ENCODE measurements at places on chromosomes 2 and 18.

DNA sequence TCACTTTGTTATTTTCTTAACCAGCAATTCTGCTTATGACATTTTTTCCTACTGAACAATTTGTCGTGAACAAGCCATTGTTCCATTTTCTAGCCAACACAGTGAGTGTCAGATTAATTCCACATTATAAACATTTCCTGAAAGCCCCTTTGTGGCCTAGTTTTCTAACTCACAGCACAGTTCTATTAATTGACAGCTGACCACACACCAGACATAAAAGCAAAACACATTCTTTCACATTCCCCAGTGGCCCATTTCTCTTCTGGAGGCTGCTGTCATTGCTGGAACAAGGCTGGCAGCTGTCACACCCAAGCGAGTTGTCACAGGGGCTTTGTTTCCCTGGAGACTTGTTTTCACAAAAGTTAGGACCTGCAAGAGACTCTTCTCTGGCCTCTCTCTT is 50.7 kb downstream of the RNF152 start:
- no peak for DNase-seq

DNA sequence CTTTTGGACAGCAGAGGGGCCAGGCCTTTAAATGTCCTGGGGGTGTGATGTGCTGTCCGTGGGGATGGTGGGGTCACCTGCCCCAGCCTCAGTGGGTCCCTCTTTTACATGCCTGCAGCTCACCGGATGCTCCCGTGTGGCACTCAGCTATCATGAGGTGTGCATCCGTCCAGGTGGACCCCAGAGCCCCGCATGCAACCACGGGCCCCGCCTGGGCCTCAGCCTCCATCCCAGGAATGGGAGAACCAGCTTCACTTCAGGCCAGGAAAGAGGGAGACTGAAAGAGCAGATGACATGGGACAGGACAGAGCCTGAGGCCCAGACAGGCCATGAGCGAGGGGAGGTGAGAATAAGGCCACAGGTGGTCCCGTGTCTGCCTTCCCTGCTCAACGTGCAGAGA is 37.5 kb downstream of the RAMP1 start:
- DNase-seq: no peak

DNA sequence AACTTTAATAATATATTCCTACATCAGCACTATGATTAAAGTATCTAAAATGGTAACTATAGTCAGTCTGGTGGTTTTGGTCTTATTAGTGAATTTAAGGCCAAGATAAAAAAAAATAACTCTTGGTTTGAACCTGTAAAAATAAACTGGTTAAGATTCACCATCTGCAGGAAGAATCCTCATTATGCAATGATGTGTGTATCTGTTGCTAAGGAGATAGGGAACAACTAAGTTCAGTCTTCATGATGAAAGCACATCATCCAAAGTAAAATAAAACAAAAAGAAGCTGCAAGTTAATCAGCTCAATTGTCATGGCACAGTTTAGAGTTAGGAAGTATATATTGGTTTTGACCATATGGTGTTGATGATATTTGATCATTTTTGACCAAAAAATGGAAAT is 466.0 kb downstream of the NYAP2 start:
- DNase-seq: no peak

GRCh38 chr2:44546459-44547127 is 184.8 kb downstream of the CAMKMT start:
- no peak for DNase-seq

GRCh38 chr2:143468341-143468888 is 339.2 kb downstream of the ARHGAP15 start:
- no peak for DNase-seq

DNA sequence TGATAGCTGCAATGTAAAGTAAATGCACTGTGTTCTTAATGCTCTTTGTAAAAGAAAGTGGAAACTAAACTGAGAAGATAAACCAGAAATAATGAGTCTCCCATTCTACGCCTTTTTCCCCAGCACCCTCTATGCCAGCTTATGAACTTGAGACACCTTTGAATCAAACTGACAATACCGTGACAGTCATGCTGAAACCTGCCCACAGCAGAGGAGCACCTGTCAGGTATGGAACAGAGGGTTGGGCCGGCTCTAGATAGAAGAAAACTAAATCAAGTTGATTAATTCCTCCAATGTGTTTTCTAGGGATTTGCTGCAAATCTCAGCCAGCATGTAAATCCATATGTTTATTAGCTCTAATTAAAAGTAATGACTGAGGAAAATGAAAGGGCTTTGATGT is 520.6 kb upstream of the RAB12 start:
- no peak for DNase-seq

GRCh38 chr2:175793648-175794047 is 208.4 kb downstream of the LNPK start:
- no peak for DNase-seq

DNA sequence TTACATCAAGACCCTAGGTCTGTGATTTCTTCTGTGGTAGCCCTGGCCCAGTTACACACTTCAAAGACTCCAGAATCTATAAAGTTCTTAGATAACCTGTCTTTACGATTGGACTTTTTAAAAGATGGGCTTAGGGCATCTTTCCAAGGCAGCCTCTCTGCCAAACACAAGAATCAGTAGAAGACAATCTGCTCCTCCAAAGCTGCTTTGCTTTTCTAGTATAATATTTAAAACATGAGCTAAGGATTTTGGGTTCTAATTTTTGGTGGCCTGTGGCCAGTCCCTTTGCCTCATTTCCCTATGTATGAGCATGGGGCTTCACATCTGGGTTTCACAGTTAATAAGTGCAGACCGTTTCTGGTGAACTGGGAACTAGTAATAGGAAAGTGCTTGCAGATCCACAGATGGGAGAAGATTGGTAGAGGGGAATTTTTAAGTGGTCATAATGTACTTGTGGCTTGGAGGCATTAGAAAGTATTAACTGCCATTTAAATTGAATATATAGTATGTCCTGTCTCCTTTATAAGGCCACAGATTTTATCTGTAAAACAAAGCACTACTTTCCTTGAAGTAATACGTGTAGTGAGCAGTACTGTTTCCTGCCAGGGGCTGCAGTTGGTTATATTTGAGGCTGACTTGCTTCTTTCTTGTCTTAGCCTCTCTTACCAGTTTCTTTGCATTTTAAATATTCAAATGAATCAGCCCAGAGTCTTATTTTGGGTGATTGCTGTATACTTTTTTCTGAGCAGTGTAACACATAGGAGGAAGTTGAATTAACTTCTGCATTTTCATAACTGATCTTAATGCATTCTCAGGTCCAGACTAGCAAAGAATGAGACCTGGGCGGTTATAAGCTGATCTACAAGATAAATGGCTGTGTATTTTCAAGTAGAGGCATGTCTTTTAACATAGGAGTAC is 1.5 kb downstream of the ARPC2 start:
- DNase-seq: peak; percentile 78

DNA sequence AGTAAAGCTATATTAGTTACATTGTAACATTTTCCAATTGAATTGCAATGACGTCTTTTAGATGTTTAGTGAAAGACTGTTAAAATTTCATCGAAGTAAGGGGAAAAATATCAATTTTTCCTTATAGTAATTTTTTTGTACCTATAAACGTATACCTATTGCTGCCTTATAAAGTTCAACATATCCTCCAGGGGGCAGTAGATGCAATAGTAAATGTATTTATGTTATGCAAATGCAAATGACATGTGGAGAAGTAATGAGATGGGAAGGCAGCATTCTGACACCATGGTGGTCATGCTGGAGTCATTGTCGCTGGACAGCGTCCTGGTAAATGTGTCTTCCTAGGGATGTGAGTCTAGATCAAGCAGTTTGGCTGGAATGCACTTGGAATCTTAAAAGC is 38.7 kb downstream of the MSTN start:
- peak; percentile 71 for DNase-seq

DNA sequence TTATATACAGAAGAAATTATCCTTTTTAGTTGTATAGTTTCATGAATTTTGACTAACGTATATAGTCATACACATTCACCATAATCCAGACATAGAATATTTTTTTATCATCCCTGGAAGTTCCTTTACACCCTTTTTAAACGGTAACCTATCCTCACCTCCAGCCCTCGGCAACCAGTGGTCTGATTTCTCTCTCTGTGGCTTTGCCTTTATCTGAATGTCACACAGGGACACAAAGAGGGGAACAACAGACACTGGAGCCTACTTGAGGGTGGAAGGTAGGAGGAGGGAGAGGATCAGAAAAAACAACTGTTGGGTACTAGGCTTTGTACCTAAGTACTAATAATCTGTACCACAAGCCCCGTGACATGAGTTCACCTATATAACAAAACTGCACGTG is 191.9 kb downstream of the MC4R start:
- DNase-seq: no peak

GRCh38 chr2:65880436-65880835 is 448.0 kb upstream of the SPRED2 start:
- no peak for DNase-seq

DNA sequence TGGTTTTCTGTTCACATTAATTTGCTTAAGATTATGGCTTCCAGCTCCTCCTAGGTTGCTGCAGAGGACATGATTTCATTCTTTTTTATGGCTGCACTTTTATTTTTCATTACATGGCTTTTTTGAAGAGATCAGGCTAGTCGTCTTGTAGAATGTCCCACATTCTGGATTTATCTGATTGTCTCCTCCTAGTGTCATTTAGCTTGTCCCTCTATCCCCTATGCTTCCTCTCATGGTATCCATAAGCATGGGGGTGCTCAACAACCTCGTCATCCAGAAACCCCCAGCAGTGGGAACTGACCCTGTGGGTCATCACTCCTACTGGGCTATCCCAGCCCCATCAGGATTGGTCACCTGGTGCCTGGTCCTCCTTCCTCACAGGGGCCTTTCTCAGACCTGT is 49.6 kb downstream of the SERTAD2 start:
- no peak for DNase-seq

GRCh38 chr2:232480201-232481190 is 7.1 kb downstream of the ECEL1 start:
- DNase-seq: no peak

DNA sequence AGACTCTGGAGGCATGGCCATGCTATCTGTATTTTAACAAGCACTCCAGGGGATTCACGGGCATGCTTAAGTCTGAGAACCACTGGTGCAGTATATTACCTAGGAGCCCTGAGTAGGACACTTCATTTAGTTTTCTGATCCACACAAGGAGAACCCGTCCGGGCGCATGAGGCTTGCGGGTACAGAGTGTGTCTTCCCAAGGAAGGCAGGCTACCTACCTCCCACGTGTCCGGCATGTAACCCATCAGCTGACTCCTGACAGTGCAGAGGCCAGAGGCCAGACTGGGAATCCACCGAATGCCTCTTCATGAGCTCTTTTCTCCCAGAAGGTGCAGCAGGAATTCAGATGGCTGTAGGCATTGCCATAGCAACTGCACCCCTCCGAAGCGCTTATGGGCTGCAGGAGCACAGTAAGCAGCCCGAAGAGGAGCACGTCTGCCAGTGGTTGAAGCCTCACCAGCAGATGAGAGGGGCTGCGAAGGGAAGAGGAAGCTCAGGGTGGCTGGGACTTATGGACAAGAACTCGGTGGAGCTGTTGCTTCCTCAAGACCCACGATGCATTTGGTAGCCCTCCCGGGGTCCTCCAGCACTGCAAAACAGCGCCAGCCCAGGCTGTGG is 33.8 kb upstream of the DNMT3A start:
- no peak for DNase-seq

DNA sequence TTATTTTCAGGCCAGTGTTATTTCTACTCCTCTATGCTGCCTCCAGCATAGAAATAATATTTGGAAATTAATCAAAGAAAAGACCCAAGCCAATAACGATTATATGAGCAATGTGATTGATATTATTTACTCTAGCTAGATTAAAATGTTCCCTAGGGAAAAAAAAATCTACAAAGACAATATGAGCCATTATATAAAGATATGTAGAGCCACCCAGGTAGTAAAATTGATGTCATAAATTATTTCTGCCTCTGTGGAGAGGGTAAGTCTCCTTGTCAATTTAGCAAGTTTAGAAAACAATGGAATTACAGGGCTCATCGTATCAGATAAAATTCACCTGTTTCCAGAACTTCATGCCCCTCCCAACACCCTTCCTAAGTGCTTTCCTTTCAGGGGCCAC is 202.9 kb downstream of the RDH14 start:
- no peak for DNase-seq

GRCh38 chr2:61995065-61995464 is 89.6 kb downstream of the COMMD1 start:
- peak; percentile 19 for DNase-seq

- DNase-seq: no peak
These were observed 19.5 kb downstream of the RALBP1 start for GRCh38 chr18:9494778-9495331.

DNA sequence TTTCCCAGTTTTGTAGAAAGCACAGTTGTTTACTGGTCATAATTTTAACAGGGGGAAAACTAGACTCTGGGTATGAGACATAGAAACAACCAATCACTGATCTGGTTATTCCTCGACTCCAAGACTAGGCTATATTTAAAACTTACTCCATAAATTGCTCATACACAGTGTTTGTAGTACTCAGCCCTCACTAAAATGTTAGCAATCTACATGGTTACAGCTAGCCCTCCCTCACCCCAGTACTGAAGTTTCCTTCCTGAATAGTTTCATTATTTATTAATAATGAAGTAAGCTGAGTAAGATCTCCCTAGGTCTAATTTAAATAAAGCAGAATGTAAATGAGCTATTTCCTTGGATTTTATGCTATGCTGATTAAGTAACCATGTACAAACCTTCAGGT is 275.1 kb downstream of the CDH20 start:
- DNase-seq: no peak

GRCh38 chr2:10001586-10001985 is 41.8 kb upstream of the KLF11 start:
- DNase-seq: no peak

DNA sequence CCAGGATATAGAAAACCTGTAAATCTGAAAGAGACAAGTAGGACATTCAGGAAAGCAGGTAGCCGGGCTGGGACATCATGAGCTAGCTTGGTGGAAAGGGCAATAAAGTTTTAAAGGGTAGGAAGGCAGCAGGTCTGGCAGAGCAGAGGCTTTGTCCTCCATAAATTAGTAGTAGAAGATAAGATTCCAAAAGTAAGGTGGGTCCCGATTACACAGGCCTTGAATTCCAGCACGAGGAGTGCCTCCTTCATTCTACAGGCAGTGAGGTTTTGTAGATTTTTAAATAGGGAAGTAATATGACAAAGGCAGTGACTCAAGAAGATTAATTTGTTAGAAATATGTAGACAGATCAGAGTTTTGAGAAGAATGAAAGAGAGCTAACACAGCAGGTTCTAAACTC is 160.7 kb downstream of the DTNB start:
- peak; percentile 73 for DNase-seq

- no peak for DNase-seq
These were observed 1.3 kb downstream of the SLC20A1 start for GRCh38 chr2:112646791-112647689.

- no peak for DNase-seq
These were observed 234.5 kb downstream of the VAPA start for GRCh38 chr18:10148189-10148929.

DNA sequence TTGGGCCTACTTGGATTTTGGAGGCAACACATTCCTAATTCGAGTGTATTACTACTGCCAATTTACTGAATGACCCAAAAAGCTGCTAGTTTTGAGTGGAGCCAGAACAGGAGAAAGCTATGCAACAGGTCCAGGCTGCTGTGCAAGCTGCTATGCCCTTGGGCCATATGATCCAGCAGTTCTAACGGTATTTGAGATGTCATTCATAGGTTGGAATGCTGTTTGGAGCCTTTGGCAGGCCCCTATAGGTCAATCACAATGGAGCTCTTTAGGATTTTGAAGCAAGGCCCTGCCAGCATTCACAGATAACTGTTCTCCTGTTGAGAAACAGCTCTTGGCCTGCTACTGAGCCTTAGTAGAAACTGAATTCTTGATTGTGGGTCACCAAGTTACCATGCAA is 368.7 kb downstream of the CDH19 start:
- DNase-seq: no peak

- no peak for DNase-seq
These were observed 5.2 kb upstream of the C18orf63 start for GRCh38 chr18:74310411-74310810.

- no peak for DNase-seq
These were observed 75.9 kb downstream of the PTGR3 start for GRCh38 chr18:75132931-75133525.
